ENCODE measurements at places on chromosomes 2 and 18.

GRCh38 chr18:69387186-69387585 is 13.5 kb upstream of the DOK6 start:
- DNase-seq: no peak

DNA sequence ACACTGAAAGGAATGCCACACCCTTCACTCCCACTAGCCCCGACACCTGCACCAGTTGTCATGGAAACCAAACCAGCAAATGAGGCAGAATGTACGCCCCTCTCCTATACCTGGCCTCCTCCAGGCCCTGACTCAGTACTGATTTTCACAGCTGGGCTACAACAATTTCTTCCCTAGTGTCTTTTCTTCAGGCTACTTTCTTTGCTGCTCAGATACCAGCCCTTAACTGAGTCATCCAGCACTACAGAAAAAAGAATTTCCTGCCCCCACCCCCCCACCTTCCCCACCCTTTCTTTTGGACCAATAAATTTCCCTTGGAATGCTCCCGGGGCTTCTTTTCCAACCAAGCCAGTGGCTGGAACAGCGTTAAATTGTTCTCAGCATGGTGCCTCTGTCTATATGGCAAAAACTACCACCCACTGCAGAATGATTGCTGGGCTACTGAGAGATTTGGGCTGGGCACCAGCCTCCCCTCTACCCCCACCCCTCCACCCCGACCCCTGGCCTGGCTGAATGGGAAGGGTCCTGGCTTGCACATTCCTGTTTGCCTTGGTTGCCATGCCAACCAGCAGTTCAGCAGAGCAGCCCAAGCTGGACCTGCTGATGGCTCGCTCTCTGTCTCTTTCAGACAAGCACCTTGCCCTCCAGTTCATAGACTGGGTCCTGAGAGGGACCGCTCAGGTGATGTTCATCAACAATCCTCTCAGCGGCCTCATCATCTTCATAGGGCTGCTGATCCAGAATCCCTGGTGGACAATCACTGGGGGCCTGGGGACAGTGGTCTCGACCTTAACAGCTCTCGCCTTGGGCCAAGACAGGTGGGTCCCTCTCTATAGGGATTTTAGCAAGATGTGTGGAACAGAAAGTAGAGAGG is 11.3 kb downstream of the SLC14A2 start:
- no peak for DNase-seq

DNA sequence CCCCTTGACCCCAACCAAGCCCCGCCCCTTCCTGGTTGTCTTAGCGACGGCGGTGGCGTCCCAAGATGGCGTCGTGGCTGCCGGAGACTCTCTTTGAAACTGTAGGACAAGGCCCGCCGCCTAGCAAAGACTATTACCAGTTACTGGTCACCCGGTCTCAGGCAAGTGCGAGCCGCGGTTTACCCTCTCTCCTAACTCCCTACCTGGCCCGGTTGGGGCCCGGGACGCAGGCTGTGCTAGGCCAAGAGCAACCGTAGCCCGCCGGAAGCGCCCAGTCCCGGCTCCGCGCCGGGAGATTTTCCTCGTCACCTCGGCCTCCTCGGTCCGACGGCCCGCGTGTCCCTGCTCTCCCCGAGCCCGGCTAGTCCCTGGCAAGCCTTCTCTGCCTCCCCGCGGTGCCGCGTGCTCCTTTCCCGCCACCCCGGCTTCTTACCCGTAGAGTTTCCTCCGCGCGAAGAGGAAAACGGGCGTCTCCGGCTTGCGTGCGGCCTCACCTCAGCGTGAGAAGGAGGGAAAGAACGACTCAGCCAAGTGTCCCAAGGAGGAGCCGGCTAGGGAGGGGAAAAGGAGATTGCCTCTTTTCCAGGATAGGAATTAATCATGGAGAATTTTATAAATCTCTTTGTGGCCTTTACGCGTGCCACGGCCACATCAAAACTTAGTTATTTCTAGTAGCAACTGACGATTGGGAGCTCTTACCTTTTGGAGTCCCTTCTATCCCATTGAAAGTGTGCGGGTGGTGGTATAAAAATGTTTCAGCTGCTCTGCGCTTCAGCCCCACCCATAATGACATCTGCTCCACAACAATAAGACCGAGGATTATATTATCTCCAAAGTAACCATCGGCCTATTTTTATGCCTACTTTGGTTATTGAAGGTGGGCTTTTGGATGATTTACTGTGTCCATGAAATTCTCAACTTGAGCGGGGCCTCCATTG is at the start of gene FBXO36:
Gene FBXO36, plus strand, starts transcription at position 55 of the 938 bp plus-strand sequence. Its CDS starts 11 bp downstream, at position 66.
- peak; percentile 91 for DNase-seq

DNA sequence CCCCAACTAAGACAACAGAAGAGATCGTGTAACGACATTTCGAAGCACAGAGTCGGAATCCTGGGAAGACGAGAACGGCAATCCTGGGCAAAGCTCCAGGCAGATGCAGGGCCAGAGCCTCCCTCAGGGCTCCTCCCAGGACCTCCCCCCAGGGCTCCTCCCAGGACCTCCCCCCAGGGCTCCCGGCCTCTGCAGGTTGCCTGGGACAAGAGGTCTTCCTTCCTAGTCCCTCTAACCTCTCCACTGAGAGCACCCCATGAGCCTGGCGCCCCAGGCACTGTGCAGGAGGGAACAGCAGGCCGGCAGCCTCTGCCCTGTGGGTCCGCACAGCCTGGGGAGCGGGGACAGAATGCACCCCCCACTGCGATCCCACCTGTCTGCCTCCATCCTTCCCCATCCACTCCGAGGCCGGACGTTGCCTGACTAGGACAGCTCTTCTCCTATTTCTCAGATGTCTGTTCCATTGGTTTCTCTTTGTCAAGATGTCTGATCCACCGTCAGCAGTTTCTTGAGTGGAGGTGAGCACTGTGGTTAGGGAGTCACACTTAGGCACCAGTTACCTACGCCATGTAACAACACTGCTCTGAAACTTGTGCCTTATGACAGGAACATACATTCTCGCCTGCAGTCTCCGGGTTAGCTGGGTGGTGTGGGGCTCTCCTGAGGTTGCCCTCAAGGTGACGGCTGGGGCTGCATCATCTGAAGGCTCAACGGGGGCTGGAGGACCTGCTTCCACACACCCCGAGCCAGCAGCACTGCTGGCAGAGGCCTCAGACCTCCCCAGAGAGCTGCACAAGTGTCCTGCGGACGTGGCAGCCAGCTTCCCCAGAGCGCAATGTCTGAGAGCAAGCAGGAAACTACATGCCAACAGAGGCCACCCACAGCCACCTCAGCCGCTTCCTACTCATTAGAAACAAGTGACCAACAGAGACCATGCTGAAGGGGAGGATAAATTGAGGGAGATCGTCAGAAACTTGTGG is 28.9 kb downstream of the ADI1 start:
- DNase-seq: peak; percentile 40

DNA sequence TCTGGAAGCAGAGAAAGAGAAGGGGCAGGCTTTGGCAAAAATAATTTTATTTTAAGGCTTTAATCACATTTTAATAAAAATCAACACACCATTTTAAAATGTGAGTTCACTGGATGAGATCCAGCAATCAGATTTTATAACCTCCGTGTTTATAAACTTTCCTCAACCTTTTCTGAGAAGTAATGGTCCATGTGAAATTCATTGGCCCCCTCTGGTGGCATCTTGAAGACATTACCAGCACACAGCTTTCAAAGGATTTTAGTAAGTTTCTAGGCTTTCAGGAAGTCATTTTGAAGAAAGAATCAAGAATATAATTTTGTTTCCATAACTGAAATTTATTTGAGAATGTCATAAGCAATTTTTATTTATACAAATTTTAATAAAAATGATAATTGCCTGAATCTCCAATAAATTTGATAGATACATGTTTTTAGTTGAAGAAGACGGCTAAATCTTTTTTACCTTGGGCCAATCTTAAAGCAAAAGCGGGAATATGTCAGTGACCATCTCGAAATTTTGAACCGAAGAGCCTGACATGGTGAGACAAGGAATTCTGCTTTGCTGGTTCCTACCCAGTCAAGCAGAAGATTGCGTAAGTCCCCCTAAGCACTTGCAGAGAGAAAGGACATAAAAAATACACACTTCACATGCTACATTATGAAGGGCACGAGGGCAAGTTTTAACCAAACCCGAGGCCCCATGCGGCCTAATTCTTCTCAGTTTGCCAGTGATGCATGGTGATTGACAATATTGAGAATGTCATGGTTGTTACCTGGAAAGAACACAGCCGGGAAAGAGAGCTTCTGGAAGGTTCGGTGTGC is 128.4 kb upstream of the CBLN2 start:
- DNase-seq: no peak

Data from lower lobe of right lung (tissue), 2 donors.